Stimulated activated CD4-positive, alpha-beta T cell treated with anti-CD3 and anti-CD28 coated beads, Interleukin-1b, Interleukin-23, amount 100 ng/mL, for 4 hours (primary cell): ENCODE measurements at places on chromosomes 3 and 15.

- DNase-seq, result no peak
Observed at GRCh38 chr15:70633103-70633831, 130.1 kb downstream of the UACA start.

GRCh38 chr3:146638718-146639117 lies 33.6 kb upstream of the PLSCR5 start:
- no peak for DNase-seq

GRCh38 chr3:63724987-63725386 lies 72.5 kb downstream of the SNTN start:
- DNase-seq, result no peak

DNA sequence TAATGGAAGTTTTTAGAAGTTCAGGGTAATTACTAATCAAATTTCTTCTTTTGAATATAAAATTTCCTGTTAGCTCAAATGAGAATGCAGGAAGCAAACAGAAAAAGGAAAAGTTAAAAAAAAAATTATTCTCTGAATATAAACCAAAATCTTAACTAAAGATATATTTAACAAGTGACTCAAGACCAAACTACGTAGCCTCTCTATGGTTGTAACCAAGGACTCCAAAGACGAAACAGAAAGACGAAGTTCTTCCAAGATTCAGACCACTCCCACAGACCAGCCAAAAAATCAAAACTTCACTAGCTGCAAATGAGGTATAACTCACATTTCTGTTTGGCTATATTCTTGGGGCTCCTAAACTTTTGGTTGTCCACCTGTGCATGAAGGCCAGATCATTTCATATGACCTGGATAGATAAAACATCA lies 846.5 kb upstream of the ALCAM start:
- no peak for DNase-seq

DNA sequence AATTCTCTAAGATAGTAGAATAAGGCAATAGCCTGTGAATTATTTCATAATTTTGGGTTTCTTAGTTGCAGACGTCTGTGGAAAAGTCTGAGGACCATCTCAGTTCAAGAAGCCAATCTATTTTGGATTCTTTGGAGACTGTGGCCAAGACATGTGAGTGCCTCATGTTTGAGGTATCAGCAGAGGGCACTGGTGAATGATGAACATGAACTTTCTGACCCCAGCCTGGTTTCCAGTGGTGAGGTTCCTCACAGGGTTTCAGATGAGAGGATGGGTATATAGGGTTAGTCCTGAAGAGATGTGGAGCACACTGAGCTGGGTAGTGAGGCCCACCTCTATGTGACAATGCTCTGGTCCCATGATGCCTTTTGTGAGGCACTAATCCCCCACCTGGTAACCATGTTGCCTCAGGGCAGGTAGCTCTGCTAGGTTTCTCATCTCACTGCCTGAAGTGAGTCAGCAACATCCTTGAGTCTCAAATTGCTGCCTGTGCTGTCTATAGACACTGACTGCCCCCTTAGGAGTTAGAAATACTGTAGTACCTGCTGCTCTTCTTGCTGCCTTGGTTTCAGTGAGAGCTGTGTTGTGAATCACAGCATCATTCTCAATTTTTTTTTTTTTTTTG lies 32.3 kb downstream of the C3orf62 start:
- no peak for DNase-seq

- DNase-seq, result no peak
Observed at GRCh38 chr3:45746777-45747622, 49.3 kb downstream of the SLC6A20 start.

GRCh38 chr15:42686281-42686680 lies 50.6 kb downstream of the CDAN1 start:
- DNase-seq, result no peak

GRCh38 chr3:125443923-125444322 lies 68.8 kb upstream of the ZNF148 start:
- no peak for DNase-seq
